ENCODE measurements at places on chromosomes 12 and 14. TPM values are rescaled to one million over a fixed set of nuclear protein-coding genes. Genes with fewer than 3 reads are reported as not detected.

The ALG10 gene
- total RNA-seq: 20.4 TPM

The TMX1 gene
- 55.1 TPM for total RNA-seq

The RNASE1 gene
- total RNA-seq: not detected

The KRT75 gene
- total RNA-seq: not detected

The VASH1 gene
- 12.4 TPM for total RNA-seq

DNA sequence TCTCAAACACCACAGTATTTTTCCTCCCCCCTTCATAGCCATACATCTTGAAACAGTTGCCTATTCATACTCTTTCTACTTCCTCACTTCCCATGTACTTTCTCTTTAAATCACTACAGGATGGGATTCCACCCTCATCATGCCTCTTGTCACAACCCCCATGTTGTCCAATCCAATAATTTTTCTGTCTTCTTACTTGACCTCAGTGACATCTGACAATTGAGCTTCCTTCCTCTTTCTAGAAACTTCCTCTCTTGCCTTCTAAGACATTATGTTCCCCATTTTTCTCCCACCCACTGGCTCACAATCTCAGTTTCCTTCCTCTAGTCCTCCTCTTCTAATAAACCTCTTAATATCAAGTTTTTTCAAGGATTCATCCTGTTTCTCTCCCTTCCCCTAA, 5.3 kb downstream of the C2CD5 start:
- H3K27ac ChIP-seq: no peak overlapping the region
- no peak overlapping the region for H3K4me3 ChIP-seq
- no peak for DNase-seq
- H3K27me3 ChIP-seq: no peaks in the 10 kb centered on the region

GRCh38 chr12:111699-112493, 45.3 kb downstream of the IQSEC3 start:
- H3K36me3 ChIP-seq: no peaks in the 10 kb centered on the region
- H3K4me1 ChIP-seq: peaks cover 4% of the 10 kb centered on the region
- DNase-seq: no peak

DNA sequence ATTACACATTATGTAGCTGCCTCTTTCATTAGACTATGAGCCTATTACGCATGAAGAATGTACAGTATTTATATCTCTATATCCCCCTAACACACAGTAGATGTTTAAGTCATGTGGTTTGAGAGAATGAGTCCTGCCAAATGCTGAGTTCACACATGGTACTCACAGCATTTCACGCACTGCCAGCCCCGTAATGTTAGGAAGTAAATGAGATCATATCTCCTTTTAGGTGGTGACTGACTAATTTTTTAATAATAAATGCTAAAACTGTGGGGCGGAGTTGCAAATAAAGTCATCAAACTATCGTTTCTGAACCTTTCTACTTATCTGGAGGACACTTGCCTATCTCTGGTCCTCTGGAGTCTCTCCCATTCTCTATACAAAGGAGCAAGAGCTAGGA, 343.8 kb downstream of the ADAMTS20 start:
- H3K4me1 ChIP-seq: no peaks in the 10 kb centered on the region
- DNase-seq: no peak
- no peaks in the 10 kb centered on the region for H3K36me3 ChIP-seq
- no peak overlapping the region for H3K4me3 ChIP-seq
- H3K27me3 ChIP-seq: no peaks in the 10 kb centered on the region

DNA sequence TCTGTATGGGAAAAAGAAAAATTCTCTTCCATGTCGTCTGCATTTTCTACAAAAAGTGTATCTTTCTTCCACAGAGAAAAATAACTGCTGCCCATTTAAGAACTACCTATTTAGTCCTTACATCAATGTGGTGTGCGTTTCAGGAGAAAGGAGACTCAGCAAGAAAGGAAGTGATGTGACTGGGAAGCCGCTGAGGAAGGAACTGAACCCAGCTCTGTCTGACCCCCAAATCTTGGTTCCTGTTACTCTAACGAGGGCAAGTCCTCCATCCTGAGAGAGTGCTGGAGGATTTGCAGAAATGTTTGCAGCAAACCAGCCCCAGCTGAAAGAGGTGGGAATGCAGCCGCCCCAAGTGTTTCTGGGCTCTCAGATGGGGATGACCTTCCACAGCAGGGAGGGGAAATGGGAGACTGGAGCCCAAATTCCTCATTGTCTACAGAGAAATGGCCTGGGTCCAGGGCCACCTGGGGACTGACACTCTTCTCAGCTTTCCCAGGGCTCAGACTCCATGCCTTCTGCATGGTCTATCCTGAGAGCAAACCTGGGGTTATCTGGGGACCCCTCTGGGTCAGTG, 6.7 kb upstream of the MLEC start:
- no peak for DNase-seq
- no peak overlapping the region for H3K27ac ChIP-seq
- no peaks in the 10 kb centered on the region for H3K36me3 ChIP-seq
- peaks cover 2% of the 10 kb centered on the region for H3K27me3 ChIP-seq

DNA sequence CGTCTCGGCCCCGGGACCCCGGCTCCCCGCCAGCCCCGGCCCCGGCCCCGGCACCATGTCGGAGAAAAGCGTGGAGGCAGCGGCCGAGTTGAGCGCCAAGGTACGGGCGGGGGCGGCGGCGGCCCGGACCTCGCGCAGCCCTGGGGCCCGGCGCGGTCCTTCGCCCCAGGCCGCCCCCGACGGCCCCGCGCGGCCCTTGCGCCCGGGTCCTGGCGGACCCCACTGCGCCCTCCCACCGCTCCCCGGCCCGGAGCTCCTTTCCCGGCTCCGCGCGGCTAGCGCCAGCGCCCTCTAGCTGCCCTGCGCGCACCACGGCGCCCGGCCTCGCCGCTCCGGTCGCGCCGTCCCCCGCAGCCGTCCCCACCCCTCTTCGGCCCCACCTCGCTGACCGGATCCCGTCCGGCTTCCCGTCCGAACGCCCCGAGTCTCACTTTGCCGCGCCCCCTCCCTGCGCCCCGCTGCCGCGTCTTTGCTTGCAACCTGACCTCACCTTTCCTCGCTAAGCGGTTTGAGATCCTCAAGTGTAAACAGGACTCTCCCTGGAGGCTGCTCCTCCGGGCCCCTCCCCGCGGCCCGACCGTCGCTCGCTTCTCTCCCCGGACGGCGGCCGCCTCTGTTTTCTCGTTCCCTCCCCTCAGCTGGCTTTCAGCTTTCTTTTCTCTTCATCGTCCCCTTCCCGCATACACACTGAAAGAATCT, 637 bp downstream of the PTMS start:
- H3K4me1 ChIP-seq: peaks cover 49% of the 10 kb centered on the region
- peak; percentile 62 for DNase-seq
- peak overlapping the region; percentile 78 for H3K27ac ChIP-seq
- peaks cover 40% of the 10 kb centered on the region for H3K36me3 ChIP-seq
- H3K4me3 ChIP-seq: peak overlapping the region; percentile 86

GRCh38 chr12:47557386-47557785, 148.4 kb downstream of the RPAP3 start:
- peaks cover 2% of the 10 kb centered on the region for H3K4me1 ChIP-seq
- H3K4me3 ChIP-seq: no peak overlapping the region
- H3K27me3 ChIP-seq: no peaks in the 10 kb centered on the region
- no peaks in the 10 kb centered on the region for H3K36me3 ChIP-seq
- no peak overlapping the region for H3K27ac ChIP-seq

DNA sequence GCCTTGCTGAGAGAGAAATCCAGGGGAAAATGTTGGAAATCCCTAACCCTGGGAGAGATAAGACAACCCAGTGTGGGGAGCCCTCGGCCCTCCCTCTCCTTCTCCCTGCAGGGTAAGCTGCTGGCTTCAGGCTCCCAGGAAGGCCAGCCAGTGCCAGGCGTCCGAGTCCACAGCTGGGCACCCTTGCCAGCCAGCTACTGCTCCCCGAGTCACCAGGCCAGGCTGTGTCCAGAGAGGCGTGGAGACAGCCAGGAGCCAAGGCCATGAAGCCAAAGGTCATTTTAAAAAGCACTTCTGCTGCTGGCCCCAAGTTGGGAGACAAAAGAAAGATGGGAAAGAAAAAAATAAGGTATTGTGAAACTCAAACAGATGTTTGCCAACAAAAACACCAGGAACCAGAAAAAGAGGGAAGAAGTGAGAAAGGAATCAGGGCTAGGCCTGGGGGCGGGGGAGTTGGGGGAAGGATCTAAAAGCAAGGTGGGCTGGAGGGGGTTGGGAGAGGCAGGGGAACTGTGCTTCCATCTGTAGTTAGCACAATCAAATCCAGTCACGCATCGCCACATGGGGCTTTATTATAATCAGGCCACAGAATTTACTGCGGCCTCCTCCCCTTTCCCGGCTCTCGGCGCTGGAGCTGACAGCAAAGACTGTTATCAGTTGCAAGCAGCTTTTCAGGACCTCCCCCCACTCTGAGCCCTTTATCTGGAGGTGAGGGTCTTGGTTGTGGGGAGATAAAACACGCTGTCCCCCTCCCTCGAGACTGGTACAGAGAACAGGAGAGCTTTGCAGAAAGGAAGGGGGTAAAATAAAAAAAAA, 33.5 kb downstream of the RBM19 start:
- H3K4me3 ChIP-seq: no peak overlapping the region
- H3K36me3 ChIP-seq: peaks cover 39% of the 10 kb centered on the region
- H3K27me3 ChIP-seq: no peaks in the 10 kb centered on the region
- no peak overlapping the region for H3K27ac ChIP-seq
- no peak for DNase-seq
- H3K4me1 ChIP-seq: peaks cover 9% of the 10 kb centered on the region

DNA sequence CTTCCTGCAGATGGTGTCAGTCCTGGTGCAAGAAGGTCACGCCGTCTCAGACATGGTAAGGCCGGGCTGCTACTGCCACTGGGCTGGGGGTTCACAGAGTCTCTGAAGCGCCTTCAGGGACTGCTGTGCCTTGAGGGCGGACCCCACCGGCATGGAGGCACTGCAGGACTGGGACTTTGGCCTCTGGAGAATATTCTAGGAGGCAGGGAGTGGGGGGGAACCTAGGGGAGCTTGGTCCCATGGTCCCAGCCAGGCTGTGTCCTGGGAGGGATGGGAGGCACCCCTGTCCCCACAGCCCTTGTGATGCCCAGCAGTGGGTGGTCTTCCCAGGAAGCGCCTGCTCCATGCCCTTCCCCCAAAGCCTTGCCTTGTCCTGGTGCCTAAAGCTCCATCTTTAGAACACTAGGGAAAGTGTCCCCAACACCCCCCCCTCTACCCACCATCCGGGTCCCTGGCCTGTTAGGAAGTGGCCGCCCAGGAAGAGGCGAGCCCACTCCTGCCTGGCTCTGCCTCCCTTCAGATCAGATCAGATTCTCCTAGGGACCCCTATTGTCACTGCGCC, 1.5 kb downstream of the AMN start:
- no peak for DNase-seq
- peak overlapping the region; percentile 9 for H3K4me3 ChIP-seq
- H3K27me3 ChIP-seq: peaks cover 21% of the 10 kb centered on the region
- H3K27ac ChIP-seq: no peak overlapping the region

GRCh38 chr12:28855761-28856310, 293.2 kb upstream of the FAR2 start:
- no peaks in the 10 kb centered on the region for H3K4me1 ChIP-seq
- no peak overlapping the region for H3K4me3 ChIP-seq
- H3K27ac ChIP-seq: no peak overlapping the region
- H3K36me3 ChIP-seq: no peaks in the 10 kb centered on the region

- H3K36me3 ChIP-seq: peaks cover 59% of the 10 kb centered on the region
- DNase-seq: no peak
- H3K27me3 ChIP-seq: no peaks in the 10 kb centered on the region
- peaks cover 80% of the 10 kb centered on the region for H3K4me1 ChIP-seq
- no peak overlapping the region for H3K4me3 ChIP-seq
Observed at GRCh38 chr12:104692557-104693218, 235.9 kb downstream of the CHST11 start.

DNA sequence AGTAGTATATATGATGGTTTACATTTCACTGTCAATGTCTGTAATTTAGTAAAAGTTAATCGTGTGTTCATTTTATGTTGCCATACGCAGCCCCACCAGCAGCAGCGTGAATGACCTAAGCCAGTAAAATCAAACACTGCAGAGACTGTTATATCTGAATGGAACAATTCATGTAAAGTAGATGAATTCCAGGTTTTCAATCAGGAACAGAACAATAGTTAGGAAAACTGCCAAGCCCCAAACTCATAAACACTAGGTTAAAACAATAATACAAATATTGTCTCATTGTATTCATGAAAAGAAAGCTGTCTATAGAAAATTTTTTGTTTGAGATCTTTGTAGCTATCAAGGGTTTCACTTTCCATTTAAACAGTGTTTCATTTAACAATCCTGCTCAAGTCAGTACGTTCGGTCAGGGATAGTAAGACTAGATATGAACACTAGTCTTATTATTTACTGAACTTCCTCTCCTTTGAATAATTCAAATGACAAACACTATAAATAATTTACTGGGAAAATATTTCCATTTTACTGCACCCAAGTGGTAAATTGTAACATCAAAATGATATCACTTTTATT, 256.8 kb upstream of the FLRT2 start:
- no peaks in the 10 kb centered on the region for H3K36me3 ChIP-seq
- no peak for DNase-seq
- H3K27me3 ChIP-seq: no peaks in the 10 kb centered on the region

- H3K4me3 ChIP-seq: peak overlapping the region; percentile 92
- H3K27me3 ChIP-seq: no peaks in the 10 kb centered on the region
- peak overlapping the region; percentile 100 for H3K27ac ChIP-seq
- peaks cover 73% of the 10 kb centered on the region for H3K4me1 ChIP-seq
Observed at GRCh38 chr14:22506778-22507351, 82.2 kb downstream of the DAD1 start.

DNA sequence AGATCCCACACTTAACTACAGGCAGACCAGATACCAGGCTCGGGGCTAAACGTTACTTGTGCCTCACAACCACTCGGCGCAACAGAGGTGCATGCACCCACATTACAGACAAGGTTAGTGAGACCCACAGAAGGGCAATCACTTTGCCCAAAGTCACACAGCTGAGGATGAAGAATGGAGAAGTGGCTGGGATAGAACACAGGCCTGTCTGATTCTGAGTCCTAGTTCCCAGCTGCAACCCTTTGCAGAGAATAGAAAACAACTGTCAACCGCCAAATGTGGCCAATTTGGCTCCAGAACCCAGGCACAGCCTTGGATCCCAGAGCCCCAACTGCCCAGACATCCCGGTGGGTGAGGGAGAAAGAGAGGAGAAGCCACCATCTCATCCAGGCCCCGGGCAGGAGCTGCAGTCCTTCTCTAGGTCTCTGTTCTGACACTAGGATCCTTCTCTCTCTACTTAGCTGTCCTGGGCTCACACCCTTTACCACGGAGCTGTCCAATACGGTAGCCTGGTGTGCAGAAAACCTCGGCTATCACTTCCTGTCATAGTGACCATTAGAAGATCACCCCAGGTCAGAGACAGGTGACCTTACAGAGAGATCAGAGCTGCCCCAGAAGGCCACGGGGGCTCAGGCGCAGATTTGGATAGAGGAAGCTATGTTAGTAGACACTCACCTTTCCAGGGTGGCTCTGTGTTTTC, 59.1 kb downstream of the FAM222A start:
- DNase-seq: no peak
- no peak overlapping the region for H3K27ac ChIP-seq
- peaks cover 4% of the 10 kb centered on the region for H3K4me1 ChIP-seq
- no peaks in the 10 kb centered on the region for H3K36me3 ChIP-seq
- no peak overlapping the region for H3K4me3 ChIP-seq

All from activated T-helper 2 cell treated with anti-CD3 and anti-CD28 coated beads, Interferon-gamma antibody, Interleukin-2, Interleukin-4, amounts not matched to agents 10 μg/mL and 5 μg/mL and 100 μg/mL, durations not matched to agents 14 hours and 24 hours and 36 hours (primary cell).